Activated CD4-positive, alpha-beta T cell treated with anti-CD3 and anti-CD28 coated beads, Interleukin-2, Interleukin-4, amounts not matched to agents 100 ng/mL and 50 ng/mL, durations not matched to agents 16 hours and 8 hours (primary cell): ENCODE measurements at places on chromosomes 16 and 17.

GRCh38 chr17:31811101-31811500 is 47.9 kb downstream of the COPRS start:
- no peak for DNase-seq

DNA sequence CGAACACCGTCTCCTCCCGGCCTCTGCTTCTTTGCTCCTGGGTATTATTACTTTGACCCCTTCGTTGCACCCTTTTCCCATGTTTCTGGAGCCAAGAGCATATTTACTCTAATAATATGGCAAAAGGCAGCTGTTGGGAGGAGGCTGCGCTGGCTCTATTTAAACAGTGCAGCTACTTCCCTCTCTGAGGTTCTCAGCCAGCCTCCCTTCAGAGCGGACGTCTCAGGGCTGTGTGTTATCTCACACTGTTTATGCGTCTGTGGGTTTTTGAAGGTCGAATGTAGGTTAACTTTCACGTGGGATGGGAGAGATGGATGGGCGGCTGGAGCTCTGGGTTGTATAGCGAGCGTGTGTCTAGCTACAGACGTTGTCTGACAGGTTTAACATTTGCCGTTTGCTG is 45.3 kb downstream of the COX4I1 start:
- DNase-seq, result no peak

DNA sequence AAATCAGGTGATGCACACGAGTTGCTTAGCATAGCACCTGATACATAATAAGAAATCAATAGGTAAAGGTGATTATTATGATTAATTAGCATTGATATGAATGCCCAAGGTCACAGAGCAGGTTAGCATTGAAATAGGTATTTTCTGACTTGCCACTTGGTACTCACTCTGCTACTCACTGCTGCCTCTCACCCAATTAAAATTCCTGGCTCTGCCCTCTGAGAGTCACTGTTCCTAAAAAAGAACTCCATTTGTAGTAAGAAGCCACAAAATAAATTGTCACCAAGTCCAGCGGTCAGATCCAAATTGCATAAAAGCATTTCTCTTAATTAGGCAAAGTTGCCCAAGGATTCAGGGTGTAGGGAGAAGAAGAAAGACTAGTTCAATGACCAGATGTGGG is 8.9 kb upstream of the GRIN2A start:
- no peak for DNase-seq

DNA sequence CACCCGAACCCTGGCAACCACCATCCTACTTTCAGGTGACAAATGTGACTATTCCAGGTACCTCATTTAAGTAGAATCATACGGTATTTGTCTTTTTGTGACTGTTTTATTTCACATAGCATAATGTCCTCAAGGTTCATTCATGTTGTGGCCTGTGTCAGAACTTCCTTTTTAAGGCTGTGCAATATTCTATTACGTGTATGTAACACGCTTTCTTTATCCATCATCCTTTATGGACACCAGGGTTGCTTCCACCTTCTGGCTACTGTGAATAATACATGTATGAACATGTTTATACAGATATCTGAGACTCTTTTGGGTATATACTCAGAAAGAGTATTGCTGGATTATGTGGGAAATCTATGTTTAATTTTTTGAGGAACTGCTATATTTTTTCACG is 28.7 kb upstream of the RSL1D1 start:
- no peak for DNase-seq

DNA sequence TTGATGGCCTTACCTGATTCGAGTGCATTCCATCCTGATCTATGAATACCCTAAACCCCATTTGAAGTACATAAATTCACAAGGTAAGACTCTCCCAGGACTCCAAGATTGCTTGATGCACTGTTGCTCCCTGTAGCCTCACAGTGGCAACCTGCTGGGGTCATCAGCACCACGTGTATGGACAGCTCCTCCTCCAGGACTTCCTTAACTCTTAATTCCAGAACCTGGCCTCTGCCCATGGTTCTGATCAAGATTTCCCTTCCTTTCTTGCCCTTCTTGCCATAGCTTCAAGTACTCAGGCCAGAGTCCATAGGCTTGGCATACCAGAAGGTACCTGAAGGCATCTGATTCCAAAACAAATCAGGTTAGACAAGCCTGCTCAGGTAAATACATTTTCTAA is 34.0 kb upstream of the NLK start:
- no peak for DNase-seq

DNA sequence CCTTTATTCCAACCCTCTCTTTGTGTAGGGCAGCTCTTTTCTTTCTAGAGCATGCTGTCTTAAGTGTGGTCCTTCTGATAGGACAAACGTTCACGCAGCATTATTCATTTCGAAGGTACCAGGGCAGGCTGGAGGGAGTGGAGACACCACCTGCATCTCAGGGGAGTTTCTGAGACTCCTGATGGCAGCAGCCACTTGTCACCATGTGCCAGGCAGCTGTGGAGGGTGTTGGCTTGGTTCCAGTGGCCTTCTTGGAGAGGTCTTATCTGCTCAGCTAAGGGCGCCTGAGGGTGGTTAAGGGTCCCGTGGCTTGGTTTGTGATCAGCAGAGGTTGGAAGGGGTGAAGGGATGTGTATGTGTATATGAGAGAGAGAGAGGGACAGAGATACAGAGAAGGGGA is 257.1 kb upstream of the EEF2KMT start:
- DNase-seq, result no peak

DNA sequence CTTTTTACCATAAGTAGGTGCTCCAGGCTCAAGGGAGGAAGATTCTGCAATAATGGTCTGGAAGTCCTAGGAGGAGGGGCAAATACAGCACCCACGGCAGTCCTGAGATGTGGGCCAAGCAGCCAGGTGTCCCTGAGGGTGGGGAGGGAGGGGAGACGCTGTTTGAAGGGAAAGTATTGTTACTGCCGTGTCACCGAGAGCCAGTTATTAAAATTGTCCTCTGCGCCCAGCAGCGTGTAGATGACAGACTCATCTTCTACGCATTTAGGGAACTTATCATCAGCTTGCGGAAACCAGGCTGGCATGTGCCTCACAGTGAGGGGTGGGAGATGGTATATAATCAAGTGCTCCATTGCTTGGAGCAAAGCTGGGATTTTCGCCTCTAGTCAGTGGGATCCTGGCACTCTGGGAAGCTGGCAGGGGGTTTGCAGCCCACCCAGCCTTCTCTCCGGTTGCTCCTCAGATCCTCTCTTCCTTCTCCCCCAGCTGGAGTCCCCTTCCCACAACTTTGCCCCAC is 104.6 kb downstream of the OR1D5 start:
- DNase-seq, result no peak

DNA sequence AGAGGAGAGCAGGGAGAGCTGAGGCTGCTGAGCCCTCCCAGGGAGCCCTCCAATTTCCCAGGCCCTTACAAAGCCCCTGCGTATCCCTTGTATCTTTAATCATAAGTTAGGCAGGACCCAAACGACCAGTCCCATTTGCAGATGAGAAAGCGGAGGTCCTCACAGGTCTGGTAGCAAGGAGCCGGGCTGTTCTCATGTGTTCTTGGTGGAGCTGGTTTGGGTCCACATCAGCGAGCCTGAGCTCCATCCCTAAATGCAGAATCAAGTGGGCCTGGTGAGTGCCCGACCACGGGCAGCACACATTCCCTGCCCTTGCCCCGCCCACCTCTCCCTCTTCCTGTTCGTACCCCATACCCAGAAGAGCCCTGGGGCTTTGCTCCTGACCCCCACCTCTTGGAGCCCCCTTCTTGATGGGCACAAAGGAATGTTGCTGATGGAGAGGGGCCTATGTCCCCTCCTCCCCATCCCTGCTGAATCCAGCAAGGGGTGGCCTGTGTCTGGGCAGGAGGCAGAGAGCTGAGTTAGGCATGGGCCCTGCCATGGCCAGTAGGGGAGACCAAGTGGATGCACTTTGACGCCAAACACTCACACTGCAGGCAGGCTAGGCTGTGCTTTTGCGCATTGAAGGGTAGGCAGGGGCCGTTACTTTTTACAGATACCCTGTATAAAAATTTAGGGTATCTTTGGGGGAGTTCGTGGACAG is 18.3 kb upstream of the ADCY7 start:
- DNase-seq, result no peak

- DNase-seq, result no peak
Observed at GRCh38 chr17:47669081-47669480, 19.4 kb downstream of the KPNB1 start.

- DNase-seq, result no peak
Observed at GRCh38 chr17:46978489-46979146, 435 bp downstream of the RPRML start.

DNA sequence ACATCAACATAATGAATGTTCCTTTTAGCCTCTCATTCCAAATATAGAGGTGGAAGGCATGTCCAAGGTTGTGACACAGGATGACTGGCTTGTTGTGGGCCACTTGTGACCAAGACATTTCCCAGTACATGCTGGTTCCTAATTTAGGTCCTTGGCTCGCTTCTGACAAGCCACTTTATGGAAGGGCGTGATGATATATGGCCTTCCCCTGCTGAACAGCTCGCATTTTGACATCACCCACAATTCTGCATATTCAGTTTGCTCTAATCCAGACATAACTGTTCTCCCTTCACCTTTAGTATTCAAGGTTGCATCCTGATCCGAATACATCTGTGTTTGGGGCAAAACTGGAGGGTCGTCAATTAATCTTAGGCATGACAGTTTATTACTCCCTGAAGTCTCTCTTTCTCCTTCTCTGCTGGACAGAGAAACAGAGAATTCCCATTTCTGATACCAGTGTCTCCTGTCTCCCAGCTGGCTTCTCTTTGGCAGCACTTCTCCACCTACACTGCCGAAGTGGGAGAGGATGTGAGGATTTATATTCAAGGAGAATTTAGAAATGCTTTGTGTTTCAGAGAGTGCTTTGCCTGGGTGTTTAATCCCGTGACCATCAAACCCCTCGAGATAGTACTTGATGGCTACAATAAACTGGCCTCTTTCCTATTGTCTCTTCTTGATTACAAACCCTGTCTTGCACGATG is 815.5 kb upstream of the RBFOX1 start:
- no peak for DNase-seq

GRCh38 chr17:50053654-50053960 is 2.3 kb upstream of the ITGA3 start:
- no peak for DNase-seq

DNA sequence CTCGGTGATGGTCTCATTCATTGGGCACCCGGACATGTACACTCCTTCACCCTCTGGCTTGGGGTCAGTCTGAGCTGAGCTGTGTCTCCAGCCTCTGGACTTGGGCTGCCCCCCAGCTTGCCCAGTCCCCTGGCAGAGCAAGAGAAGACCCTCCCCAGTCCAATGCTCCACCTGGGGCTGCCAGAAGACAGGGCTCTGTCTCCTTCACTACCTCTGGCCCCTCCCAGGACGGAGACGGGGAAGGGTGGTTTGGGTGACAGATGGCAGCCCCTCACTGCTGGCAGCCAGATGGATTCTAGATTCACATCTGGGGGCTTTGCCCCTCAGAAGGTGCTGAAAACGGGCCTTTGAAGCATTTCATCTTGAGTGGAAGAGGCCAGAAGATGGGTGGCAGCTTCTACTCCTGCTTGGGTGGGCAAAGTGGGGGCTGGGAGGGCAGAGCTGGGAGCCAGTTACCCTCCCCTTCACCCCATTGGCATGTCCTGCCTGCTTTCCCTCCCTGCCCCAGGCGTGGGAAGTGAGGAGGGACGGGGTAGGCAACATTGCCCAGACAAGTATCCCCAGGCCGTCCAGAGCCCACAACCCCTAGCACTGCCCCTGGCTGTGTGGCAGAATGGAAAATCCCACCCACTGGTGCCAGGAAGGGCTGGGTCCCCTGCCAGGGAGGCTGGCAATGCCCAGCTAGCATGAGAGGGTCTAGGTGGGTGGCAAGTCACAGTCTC is 13.9 kb downstream of the NGFR start:
- DNase-seq, result no peak

- peak; percentile 46 for DNase-seq
Observed at GRCh38 chr16:79008036-79008868, 592.3 kb downstream of the MAF start.

- peak; percentile 22 for DNase-seq
Observed at GRCh38 chr17:7147772-7148171, 31.4 kb downstream of the ASGR1 start.

DNA sequence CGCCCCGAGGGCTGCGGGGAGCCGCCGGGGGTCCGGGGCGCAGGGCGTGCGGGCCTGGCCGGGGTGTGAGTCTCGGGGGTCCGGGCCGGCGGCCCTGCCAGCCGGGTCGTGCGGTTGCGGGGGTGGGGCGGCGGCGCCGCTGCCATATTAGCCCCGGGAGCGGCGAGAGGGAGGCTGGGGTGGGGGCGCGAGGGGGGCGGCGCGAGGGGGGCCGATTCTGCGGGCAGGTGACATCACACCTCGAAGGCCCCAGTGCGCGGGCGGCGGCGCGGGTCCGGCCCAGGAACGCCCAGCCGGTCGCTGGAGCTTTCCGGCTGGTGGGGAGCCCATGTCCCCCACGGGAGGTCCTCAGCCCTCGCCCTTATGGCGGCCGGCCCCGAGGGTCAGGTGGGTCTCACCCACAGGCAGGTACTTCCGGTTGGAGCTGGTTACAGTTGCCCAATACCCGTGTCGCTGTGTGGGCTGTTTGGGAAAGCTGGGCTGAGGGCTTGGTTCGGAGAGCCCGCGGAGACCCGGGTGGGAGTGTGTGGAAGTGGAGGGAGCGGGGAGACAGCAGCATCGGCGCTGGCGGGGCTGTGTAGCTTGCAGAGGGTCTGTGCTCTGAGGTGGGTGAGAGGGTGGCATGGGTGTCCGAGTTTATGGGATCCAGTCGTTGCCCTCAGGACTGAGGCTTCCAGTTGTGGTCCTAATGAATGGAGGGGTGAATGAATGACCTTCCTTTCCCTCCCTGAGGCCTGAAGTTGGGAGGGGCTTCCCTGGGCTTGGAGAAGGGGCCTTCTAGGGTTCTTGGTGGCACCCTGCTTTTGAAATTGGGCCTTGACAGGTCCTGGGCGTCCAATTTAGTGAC is 804 bp downstream of the ATP6V0C start:
- DNase-seq, result no peak

GRCh38 chr17:27430882-27431491 is 25.3 kb upstream of the KSR1 start:
- DNase-seq, result no peak

DNA sequence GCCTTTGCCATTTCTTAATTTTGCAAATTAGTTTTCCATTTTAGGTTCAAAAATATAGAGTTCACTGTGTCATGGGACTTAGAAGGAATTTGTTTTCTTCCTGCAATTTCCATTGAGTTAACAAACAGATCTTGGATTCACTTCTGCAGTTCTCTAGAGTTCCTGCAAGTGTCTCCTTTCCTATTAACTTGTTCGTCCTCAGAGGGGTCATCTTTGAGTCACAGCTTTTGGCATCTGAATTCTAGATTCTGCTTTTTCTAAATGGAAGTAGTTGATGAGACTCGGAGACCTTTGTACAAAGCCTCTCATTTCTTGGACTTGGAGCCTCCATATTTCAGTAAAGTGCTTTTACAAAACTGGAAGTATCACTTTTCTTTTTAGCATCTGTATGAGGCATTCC is 323.3 kb downstream of the BCAS3 start:
- no peak for DNase-seq

GRCh38 chr16:23368469-23368868 is 66.4 kb downstream of the SCNN1B start:
- DNase-seq, result no peak

DNA sequence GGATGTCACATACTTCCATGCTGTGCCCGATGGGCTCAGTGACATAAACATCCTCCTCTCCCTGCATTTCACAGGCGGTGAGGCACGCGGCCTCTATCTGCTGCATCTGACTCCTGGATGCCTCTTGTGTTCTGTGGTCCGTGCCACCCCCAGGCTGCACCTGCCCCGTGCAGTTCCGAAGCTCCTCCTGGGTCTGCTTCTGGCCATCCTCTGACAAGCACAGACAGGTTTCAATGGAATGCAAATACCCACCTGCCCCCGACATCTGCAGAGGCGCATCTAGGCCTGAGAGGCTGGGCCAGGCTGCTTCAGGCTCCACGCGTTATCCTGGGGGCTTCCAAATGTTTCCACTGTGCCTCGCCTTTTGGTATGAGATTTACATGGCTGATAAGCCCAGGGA is 46.3 kb upstream of the DNAH17 start:
- DNase-seq, result no peak
